Effector memory CD8-positive, alpha-beta T cell (primary cell): ENCODE measurements at places on chromosomes 12 and 14.
A peak's percentile ranks its signal among the peaks of the same experiment; 100 is the strongest.

GRCh38 chr12:19778172-19778571 is 338.9 kb downstream of the AEBP2 start:
- H3K27ac ChIP-seq: no peak overlapping the region
- H3K36me3 ChIP-seq: no peaks in the 10 kb centered on the region
- H3K4me1 ChIP-seq: no peaks in the 10 kb centered on the region
- H3K27me3 ChIP-seq: peaks cover 39% of the 10 kb centered on the region
- no peak overlapping the region for H3K4me3 ChIP-seq

- H3K36me3 ChIP-seq: peaks cover 9% of the 10 kb centered on the region
- no peak overlapping the region for H3K4me3 ChIP-seq
- H3K4me1 ChIP-seq: peaks cover 8% of the 10 kb centered on the region
- no peak overlapping the region for H3K27ac ChIP-seq
- no peaks in the 10 kb centered on the region for H3K27me3 ChIP-seq
- peak; percentile 90 for DNase-seq
Measured at GRCh38 chr12:124939421-124940142, 25.1 kb upstream of the UBC start.

DNA sequence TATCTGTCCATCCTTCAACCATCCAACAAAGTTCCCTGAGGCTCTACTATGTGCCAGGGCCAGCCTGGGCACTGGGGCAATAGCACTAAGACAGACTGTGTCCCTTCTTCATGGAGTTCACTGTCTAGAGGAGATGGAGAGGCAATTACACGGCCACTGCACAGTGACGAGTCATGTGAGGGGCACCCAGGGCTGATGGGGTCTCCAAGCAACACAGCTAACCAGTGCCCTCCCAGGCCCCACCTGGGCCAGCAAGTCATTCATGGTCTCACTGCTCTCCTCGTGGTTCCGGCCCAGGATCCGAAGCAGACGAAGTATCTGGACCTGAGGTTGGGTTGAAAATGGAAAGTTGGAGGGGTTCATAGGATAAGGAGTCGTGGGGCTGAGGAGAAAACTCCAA is 2.7 kb downstream of the AP1G2 start:
- H3K36me3 ChIP-seq: peaks cover 33% of the 10 kb centered on the region
- peaks cover 26% of the 10 kb centered on the region for H3K4me1 ChIP-seq
- no peak for DNase-seq

GRCh38 chr12:122886851-122887818 is 8.8 kb downstream of the VPS37B start:
- H3K36me3 ChIP-seq: peaks cover 27% of the 10 kb centered on the region
- H3K27ac ChIP-seq: peak overlapping the region; percentile 82
- no peak for DNase-seq
- peak overlapping the region; percentile 80 for H3K4me3 ChIP-seq
- H3K27me3 ChIP-seq: no peaks in the 10 kb centered on the region

- no peaks in the 10 kb centered on the region for H3K4me1 ChIP-seq
- no peak overlapping the region for H3K27ac ChIP-seq
- DNase-seq: no peak
- H3K36me3 ChIP-seq: no peaks in the 10 kb centered on the region
- H3K4me3 ChIP-seq: no peak overlapping the region
- H3K27me3 ChIP-seq: no peaks in the 10 kb centered on the region
Measured at GRCh38 chr12:130611026-130611905, 104.8 kb downstream of the RIMBP2 start.

GRCh38 chr14:102927878-102928411 is 5.5 kb downstream of the AMN start:
- no peak for DNase-seq
- peaks cover 9% of the 10 kb centered on the region for H3K4me1 ChIP-seq

GRCh38 chr12:46794593-46795190 is 31.1 kb downstream of the SLC38A4 start:
- H3K4me1 ChIP-seq: no peaks in the 10 kb centered on the region
- H3K27me3 ChIP-seq: peaks cover 44% of the 10 kb centered on the region
- no peaks in the 10 kb centered on the region for H3K36me3 ChIP-seq
- no peak overlapping the region for H3K27ac ChIP-seq

DNA sequence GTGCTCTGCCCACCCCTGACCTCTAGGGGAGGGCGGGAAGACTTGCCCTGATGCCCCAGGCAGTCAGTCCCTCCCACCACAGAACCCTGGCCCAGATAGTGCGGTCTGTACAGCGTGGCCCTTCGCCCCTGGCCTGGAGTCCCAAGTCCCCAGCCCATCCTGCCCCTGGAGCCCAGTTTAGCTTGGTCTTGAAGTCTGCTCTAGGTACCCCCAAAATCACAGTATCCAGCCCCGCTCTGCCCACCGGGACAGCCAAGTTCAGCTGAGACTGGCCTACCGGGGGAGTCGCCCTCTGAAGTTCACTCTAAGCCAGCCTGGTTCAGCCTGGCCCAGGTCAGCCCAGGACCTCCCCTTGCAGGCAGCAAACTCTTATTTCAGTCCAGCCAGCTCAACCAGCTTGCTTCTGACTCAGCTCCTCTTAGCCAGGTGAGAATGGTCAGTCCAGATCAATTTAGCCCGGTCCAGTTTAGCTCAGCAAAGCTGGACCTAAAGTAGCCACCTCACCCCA is 75.9 kb downstream of the TMEM121 start:
- no peak for DNase-seq
- H3K27me3 ChIP-seq: peaks cover 11% of the 10 kb centered on the region
- no peaks in the 10 kb centered on the region for H3K4me1 ChIP-seq

- H3K27me3 ChIP-seq: no peaks in the 10 kb centered on the region
- peaks cover 48% of the 10 kb centered on the region for H3K36me3 ChIP-seq
- peak overlapping the region; percentile 98 for H3K27ac ChIP-seq
- peaks cover 57% of the 10 kb centered on the region for H3K4me1 ChIP-seq
- H3K4me3 ChIP-seq: peak overlapping the region; percentile 96
- DNase-seq: no peak
Measured at GRCh38 chr12:45986641-45987339, 3.6 kb downstream of the SCAF11 start.

DNA sequence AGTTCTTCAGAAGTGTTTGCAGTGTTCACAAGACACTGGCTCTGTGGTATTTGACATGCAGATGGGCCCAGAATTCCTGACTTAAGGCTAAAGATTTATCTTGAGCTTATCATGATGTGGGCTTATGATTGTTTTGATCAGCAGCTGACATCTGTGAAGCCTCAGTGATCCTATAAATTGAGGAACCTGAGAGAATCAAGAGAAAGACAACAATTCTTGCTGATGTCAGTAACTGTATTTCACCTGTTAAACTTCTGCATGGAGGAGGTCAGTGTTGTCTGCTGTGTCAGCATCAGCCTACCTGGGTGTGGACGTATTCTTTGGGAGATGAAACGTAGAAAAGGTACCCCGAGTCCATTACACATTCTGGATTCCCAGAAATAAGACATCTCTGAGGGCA is 33.3 kb downstream of the TRAF3 start:
- H3K27me3 ChIP-seq: no peaks in the 10 kb centered on the region
- H3K4me3 ChIP-seq: no peak overlapping the region
- H3K36me3 ChIP-seq: peaks cover 37% of the 10 kb centered on the region
- peaks cover 64% of the 10 kb centered on the region for H3K4me1 ChIP-seq
- DNase-seq: no peak

- H3K27me3 ChIP-seq: peaks cover 88% of the 10 kb centered on the region
- DNase-seq: no peak
- H3K36me3 ChIP-seq: no peaks in the 10 kb centered on the region
- no peaks in the 10 kb centered on the region for H3K4me1 ChIP-seq
- H3K4me3 ChIP-seq: no peak overlapping the region
- no peak overlapping the region for H3K27ac ChIP-seq
Measured at GRCh38 chr14:24817212-24818057, 183.4 kb upstream of the GZMB start.

DNA sequence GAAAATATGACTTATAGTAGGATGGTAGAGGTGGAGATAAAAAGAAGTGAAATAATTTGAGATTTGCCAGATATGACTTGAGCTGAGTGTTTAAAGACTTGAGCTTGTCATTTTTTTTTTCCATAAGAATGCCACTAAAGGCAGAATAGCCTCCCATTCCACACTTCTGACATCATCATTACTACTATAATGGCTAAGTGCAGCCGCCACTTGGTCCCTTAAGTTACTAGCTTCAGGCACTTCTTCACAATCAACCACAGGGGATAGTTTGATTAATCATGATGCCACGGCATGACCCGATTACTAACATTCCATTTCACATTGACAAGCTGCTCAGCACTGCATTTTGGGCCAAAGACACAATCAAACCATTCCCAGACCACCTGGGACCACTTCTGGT is 127.9 kb downstream of the EFCAB11 start:
- DNase-seq: no peak
- H3K36me3 ChIP-seq: no peaks in the 10 kb centered on the region
- no peak overlapping the region for H3K27ac ChIP-seq
- no peaks in the 10 kb centered on the region for H3K27me3 ChIP-seq
- H3K4me3 ChIP-seq: no peak overlapping the region

DNA sequence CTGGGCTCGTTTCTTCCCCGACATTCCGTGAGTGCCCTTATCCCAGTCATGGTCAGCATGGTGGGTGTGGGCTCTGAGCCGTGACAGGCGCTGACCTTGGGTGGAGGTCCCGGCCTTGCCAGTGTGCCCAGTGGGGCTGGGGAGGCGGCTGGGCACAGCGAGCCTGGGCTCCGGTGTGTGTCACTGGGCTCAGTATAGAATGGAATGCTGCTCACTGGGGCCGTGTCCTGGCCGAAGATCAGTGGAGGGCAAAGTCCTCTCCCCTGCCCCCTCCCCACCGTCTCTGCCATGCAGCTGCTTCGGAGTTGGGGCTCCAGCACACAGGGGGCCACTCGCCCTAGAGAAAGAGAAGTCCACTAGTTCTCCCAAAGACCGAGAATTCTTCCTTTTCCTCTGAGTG is 164.4 kb downstream of the TSPAN9 start:
- peaks cover 42% of the 10 kb centered on the region for H3K27me3 ChIP-seq
- H3K27ac ChIP-seq: no peak overlapping the region
- no peak overlapping the region for H3K4me3 ChIP-seq
- no peaks in the 10 kb centered on the region for H3K36me3 ChIP-seq

DNA sequence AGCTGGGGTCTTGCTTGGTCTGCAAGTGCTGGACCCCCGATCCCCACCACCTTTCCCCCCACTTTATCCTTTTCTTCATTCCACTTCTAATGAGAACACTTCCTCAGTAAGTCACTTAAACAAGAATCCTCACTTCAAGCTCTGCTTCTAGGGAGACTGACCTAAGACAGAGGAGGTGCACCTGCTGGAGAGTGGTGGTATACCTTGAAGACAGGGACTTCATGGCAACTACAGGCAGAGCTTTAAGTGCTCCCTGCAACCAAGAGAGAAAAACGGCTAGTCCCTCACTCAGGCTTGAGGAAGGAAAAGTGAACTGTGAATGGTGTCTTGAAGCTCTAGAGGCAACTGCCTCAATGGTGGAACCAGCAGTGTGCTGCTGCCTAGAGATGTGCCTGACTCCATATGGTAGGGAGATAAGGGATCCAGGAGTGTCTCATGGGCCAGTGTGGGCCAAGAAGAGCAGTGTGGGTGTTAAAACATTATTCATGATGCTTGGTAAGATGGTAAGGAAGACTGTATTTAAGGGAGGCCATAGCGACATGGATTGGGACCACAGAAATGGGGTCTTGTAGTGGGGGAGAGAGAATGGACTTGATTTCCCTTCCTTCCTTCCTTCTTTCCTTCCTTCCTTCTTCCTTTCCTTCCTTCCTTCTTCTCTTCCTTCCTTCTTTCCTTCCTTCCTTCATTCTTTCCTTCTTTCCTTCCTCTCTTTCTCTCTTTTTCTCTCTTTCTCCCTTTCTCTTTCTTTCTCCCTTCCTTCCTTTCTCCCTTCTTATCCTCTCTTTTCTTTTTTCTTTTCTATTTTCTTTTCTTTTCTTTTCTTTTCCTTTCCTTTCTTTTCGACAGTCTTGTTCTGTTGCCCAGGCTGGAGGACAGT is 96.2 kb upstream of the NAP1L1 start:
- H3K4me1 ChIP-seq: no peaks in the 10 kb centered on the region
- H3K27ac ChIP-seq: no peak overlapping the region
- no peak for DNase-seq
- H3K4me3 ChIP-seq: no peak overlapping the region
- no peaks in the 10 kb centered on the region for H3K36me3 ChIP-seq

- peaks cover 55% of the 10 kb centered on the region for H3K36me3 ChIP-seq
- no peaks in the 10 kb centered on the region for H3K27me3 ChIP-seq
- H3K4me1 ChIP-seq: peaks cover 38% of the 10 kb centered on the region
- peak overlapping the region; percentile 95 for H3K4me3 ChIP-seq
Measured at GRCh38 chr14:103561381-103562178, 877 bp downstream of the BAG5 start.

- no peak overlapping the region for H3K4me3 ChIP-seq
- no peaks in the 10 kb centered on the region for H3K36me3 ChIP-seq
- peaks cover 4% of the 10 kb centered on the region for H3K4me1 ChIP-seq
Measured at GRCh38 chr12:114666746-114667668, 17.0 kb downstream of the TBX3 start.

GRCh38 chr12:119089380-119090013 is 89.2 kb upstream of the HSPB8 start:
- DNase-seq: no peak
- H3K27ac ChIP-seq: no peak overlapping the region
- H3K4me1 ChIP-seq: no peaks in the 10 kb centered on the region
- peaks cover 15% of the 10 kb centered on the region for H3K27me3 ChIP-seq

GRCh38 chr14:92675421-92675820 is 73.0 kb downstream of the LGMN start:
- H3K4me1 ChIP-seq: peaks cover 21% of the 10 kb centered on the region
- no peaks in the 10 kb centered on the region for H3K27me3 ChIP-seq
- peak overlapping the region; percentile 90 for H3K27ac ChIP-seq
- DNase-seq: no peak
- peak overlapping the region; percentile 8 for H3K4me3 ChIP-seq

- peaks cover 46% of the 10 kb centered on the region for H3K27me3 ChIP-seq
- no peak for DNase-seq
- no peaks in the 10 kb centered on the region for H3K36me3 ChIP-seq
- no peak overlapping the region for H3K27ac ChIP-seq
Measured at GRCh38 chr12:80681-81190, 14.2 kb downstream of the IQSEC3 start.

- peaks cover 67% of the 10 kb centered on the region for H3K4me1 ChIP-seq
- H3K4me3 ChIP-seq: no peak overlapping the region
- DNase-seq: peak; percentile 36
Measured at GRCh38 chr14:64762044-64763034, 58.1 kb downstream of the PLEKHG3 start.

DNA sequence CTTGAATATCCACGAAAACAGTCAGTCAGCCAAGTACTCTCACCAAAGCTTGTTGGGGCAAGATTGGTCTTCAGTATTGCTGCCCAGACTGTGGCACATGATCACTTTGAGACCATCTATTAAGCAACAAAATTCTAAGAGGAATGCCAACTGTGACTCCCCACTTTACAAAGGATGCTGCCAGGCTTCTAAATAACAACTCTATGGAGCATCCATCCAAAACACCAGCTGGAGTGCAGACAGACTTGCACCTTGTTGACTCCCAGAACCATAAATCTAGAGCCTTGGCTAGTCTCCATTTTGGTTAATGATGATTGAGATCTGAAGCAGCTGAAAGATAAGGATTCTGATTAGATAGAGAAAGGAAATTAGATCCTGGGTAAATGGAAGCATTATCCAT is 132.8 kb downstream of the DIO2 start:
- H3K27me3 ChIP-seq: no peaks in the 10 kb centered on the region
- no peak overlapping the region for H3K27ac ChIP-seq
- DNase-seq: no peak

- DNase-seq: no peak
- no peak overlapping the region for H3K27ac ChIP-seq
- peaks cover 99% of the 10 kb centered on the region for H3K36me3 ChIP-seq
- no peak overlapping the region for H3K4me3 ChIP-seq
Measured at GRCh38 chr14:102040153-102040552, 46.7 kb downstream of the HSP90AA1 start.

GRCh38 chr12:47634127-47634526 is 71.7 kb downstream of the RPAP3 start:
- H3K27me3 ChIP-seq: no peaks in the 10 kb centered on the region
- H3K4me1 ChIP-seq: peaks cover 9% of the 10 kb centered on the region
- no peak overlapping the region for H3K4me3 ChIP-seq

GRCh38 chr14:89409961-89410360 is 7.1 kb downstream of the FOXN3 start:
- no peaks in the 10 kb centered on the region for H3K27me3 ChIP-seq
- H3K4me1 ChIP-seq: peaks cover 59% of the 10 kb centered on the region
- peaks cover 37% of the 10 kb centered on the region for H3K36me3 ChIP-seq
- peak overlapping the region; percentile 56 for H3K27ac ChIP-seq
- no peak for DNase-seq
